ENCODE measurements at places on chromosomes 6 and 20.

DNA sequence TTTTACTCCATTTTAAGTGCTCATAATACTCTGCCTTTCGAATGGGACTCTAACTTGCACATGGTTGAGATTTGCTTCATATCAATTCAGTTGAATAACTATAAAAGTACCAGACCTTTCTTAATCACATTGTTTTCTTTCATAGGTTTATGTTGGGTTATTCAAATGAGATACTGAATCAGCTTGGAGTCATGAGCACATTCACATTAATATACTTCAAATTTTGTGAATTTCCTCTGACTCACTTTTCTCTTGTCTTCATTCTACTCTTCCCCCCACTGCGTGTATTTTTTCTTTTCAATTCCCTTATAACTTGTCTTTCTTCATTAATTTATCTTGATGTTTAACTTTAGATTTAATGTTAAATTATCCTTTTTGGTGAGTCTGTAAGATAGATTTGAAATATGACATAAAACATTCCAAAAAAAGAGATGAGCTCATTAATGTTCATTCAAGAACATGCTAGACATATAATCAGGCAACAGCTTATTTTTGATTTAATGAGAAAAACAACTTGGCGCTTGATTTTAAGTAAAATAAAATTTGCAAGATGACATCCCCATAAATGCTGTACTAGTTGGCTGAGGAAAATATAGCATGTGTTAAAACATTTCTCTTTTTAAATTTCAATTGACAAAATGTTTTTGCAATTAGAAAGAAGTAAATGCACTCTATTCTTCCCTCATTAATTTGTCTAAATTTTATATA is 736.0 kb downstream of the CD109 start:
- DNase-seq, result no peak

GRCh38 chr6:46948699-46949098 is 27.0 kb upstream of the ADGRF5 start:
- no peak for DNase-seq

- no peak for DNase-seq
Observed at GRCh38 chr20:10519361-10520046, 84.4 kb downstream of the SLX4IP start.

DNA sequence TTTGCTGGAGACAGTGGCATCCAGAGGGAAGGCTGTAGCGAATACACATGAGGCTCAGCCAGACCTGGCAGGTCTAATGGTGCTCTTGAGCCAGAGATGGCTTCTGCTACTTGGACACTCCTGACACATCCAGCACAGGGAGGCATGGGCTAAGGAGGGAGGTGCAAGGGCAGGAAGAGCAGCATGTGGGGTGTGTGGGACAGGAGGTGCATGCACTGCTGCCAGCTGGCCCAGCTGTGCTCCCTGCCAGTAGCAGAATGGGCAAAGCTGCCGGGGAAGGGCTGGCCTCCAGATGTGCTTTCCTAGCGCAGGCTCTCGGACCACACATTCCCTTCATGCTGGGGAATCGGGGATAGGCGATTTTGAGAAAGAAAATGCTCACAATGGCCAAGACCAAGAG is 309.2 kb downstream of the CDC5L start:
- no peak for DNase-seq

- DNase-seq, result no peak
Observed at GRCh38 chr6:151722342-151722741, 85.1 kb upstream of the ESR1 start.

- no peak for DNase-seq
Observed at GRCh38 chr6:43922426-43923375, 152.7 kb downstream of the VEGFA start.

DNA sequence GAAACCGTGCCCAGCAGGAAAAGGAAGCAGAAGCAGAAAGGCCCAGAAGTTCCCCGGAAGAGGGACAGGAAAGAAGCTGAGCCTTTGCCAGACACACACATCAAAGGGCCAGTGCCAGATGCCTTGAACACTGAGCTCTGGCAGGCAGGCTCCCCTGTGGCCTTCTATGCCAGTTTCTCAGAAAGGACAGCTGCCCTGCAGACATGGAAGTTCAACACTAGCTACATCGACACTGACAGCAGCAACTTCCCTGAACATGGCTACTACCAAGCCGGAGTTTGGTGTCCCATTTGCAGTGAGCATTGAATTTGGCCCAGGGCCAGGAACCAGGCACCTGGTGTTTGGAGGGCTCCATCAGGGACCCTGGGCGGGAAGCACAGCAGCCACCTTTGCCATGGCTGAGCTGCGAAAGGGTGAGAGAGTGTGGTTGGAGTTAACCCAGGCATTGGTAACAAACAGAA is 8.0 kb upstream of the RAET1E start:
- DNase-seq, result no peak
